ENCODE measurements at places on chromosomes 4 and X.

- DNase-seq = no peak
Observed at GRCh38 chr4:15982842-15983524, 20.0 kb upstream of the FGFBP2 start.

DNA sequence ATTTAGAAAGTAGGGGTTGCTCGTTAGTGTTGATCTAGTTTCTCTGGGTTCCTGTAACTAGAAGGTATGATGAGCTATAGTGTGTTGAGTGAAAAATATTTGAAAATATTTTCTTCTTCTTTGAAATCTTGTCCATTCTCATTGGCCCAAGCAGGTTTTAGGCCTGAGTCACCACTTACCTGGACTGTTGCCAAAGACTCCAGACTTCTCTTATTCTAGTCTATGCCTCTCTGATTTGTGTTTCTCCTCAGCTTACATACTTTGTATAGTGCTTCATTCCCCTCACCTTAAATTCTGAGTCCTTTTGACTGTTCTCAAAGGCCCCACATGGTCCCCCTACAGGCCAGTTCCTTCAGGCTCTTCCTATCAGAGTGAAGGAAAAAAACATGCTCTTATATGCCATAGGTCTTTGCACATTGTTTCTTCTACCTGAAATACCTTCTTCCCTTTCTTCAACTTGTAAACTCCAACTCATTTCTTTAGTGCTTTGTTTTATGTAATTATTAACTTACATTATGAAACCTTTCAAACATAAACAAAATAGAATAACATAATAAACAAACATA is 258.2 kb downstream of the PPP1R2C start:
- DNase-seq = no peak

DNA sequence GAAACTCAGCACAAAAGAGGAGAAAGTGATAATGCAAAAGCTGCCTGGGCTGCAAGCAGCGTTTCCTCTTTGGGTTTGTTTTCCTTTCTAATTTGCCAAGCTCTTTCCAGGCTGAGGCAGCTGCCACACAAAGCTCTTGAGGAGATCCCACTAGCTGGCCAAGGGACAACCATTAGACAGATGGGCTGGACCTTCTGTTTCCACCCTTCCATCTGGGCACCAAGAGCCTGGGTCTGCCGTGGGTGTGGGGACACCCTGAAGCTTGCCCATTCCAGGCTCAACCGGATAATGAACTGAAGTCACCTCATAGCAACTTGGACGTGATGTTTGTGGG is 194.6 kb upstream of the C1QTNF7 start:
- no peak for DNase-seq

GRCh38 chr4:66028668-66029067 is 358.4 kb upstream of the EPHA5 start:
- no peak for DNase-seq

DNA sequence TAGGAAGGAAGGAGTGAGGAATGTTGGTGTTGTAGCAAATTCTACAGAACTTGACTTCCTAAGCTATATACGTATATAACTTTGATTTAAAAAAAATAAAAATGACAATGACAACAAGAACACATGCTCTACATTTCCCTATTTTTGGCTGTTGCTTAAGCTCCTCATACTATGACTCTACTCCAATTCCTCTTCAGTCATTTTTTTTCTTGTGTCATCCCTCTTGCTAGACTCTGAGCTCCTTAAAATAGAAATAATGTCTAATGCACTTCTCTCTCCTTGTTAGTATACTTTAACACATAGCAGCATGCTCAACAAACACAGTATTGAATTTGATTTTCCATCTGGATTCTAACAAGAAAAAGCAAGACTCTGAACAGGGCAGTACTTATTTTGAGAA is 144.0 kb downstream of the HDX start:
- DNase-seq = no peak

DNA sequence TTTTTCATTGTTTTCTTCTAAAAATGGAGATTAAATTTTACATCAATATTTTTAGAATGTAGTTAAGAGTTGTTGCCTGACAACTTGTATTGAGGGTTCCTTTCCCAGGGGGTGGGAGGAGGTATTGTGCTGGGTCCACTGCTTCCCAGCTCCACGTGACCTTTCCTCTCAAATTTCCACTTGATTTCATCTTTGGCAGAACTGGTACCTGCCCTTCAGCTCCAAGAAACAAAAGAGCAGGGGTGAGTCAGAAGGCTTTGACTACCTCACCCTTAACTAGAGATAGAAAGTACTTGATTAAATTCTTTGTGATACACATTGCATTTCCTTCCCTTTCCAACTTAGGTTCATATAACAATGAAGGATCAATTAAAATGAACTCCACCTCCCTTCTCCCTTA is 19.7 kb downstream of the TRIM2 start:
- no peak for DNase-seq

GRCh38 chr4:54992266-54992665 is 133.1 kb downstream of the KDR start:
- no peak for DNase-seq

- no peak for DNase-seq
Observed at GRCh38 chr4:138892483-138893407, 122.8 kb upstream of the NOCT start.

- no peak for DNase-seq
Observed at GRCh38 chrX:31036895-31037294, 34.9 kb downstream of the FTHL17 start.

DNA sequence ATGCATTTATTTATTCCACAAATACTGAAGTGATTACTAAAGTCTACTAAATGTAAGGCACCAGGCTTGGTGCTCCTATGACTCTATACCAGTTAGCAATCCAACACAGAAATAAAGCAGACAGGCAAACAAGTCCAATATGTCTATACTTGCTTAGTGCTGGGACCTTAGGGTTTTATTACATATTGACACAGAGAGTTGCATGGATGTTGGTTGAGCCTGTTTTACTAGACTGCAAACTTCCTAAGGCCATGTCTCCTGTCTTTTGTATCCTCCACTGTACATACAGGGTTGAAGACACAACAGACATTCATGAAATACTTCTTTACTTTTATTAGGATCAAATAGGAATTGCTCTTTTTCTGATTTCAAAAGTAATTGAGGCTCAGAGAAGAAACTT is 69.0 kb downstream of the LNX1 start:
- DNase-seq = no peak

GRCh38 chr4:81211956-81212355 is 3.1 kb downstream of the PRKG2 start:
- no peak for DNase-seq

GRCh38 chrX:125654501-125654900 is 334.8 kb downstream of the TEX13C start:
- DNase-seq = no peak

GRCh38 chrX:698206-698605 is 67.6 kb downstream of the SHOX start:
- DNase-seq = no peak

- DNase-seq = no peak
Observed at GRCh38 chrX:102958794-102959193, 21.7 kb downstream of the RAB40AL start.

DNA sequence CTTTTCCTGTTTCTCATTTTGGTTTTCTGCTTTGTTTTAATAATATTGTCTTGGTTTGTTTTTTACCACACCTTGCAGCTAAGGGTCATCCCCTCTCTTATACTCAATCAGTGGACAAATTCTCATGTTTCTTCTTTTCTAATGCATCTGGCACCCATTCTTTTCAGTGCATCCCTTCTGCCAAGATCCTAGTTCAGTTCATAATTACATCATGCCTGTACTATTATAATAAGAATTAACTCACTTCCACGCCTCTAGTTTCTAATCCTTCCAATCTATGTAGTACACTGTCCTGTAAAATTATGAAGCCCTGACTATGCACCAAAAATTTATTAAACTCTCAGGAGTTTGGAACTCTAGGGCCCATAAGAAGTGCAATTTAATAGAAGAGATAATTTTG is 126.1 kb downstream of the FAT4 start:
- DNase-seq = no peak

DNA sequence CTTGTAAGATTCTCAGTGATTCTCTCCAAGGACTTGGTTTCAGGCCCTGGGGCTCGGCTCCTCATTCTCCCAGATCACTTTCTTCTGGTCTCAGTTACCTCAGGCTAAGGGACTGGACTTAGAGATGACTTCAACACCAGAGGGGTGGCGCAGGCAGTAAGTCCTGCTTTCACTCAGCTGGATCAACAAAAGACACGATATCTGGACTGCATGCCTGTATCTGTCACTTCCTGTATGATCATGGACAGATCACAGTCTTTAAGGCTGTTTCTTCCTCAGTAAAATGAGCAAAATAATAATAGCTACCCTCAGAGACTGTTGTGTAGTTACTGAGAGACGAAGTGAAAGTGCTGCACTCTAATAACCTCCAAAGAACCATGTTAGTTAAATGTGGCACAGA is 19.5 kb upstream of the CXCR3 start:
- DNase-seq = no peak

DNA sequence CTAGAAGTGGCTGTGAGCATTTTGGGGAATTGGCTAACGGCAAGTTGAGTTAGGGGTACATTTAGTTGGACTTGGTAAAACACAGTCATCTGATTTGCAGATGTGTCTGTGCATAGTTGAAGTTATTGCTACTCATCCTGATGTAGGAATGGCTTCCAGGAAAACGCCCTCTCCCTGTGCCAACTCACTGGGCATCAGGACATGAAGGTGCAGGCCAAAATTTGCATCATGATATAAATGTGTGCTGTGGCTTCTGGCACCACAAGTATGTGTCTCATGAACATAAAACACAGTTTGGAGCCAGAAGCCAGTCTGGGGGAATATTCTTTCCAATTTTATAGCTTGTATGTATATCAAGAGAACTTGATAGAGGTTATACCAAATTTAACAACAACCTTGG is 54.2 kb upstream of the CBR4 start:
- DNase-seq = no peak

DNA sequence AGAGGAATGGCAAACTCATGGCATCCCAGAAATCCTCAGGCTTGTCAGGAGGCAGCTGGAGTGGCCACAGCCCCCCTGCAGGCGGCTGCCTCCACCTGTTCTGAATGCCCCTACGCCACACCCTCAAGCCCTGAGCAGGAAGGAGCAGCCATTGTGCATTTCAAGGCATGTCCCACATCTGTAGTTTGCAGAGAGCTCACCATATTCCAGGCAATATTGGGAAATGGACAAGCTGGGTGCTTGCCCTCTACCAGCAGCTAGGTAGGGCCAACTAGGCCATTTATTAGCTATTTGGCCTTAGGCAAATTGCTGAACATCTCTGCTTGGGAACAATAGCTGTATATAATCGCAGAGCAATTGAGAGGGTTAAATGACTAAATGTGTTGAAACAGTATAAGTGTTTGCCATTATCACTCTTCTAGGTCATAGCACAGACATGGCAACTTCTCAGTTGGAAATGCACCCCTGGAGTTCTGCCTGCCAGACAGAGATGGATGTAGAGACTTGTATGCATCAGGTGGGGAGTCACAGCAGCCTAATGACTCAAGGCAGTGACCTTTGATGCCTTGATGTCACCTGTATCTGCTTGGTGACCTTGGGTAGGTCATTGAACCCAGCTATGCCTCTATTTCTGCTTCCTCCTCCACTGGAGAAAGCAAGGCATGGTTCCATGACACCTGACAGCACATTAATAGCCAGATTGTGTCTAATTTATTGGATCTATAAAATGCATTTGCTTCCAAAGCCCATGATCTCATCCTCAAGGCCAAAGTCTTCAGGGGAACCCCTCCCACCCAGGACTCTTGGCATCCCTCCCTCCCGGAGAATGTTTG is 52.8 kb downstream of the FHDC1 start:
- DNase-seq = no peak

Measured in activated T-cell treated with anti-CD3 and anti-CD28 coated beads for 1 hour (primary cell).